Posterior cingulate gyrus (tissue), 11 donors: ENCODE measurements at places on chromosomes 3 and 15.

- DNase-seq = no peak
Measured at GRCh38 chr3:43077707-43078106, 28.2 kb downstream of the POMGNT2 start.

GRCh38 chr3:188156056-188156455, 2.1 kb downstream of the LPP start:
- no peak for DNase-seq

DNA sequence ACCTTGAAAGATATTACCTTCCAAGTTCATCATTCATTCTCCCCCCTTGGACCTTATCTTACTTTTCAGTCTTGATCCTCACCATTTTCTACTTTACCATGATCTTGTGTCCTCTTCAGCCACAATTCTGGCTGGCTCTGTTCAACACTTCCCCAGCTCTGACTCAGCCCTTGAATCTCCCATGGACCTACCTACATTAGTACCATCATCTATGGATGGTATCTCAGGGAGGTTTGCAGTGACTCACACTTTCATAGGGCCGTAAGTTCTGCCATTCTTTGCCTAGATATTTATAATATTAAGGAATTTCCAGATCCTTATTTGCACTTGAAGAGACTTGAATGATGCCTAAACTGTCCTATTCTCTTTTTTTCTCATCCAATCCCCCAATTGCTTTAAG, 213.7 kb upstream of the RORA start:
- DNase-seq = no peak

- no peak for DNase-seq
Measured at GRCh38 chr3:94544131-94544789, 481.4 kb downstream of the NSUN3 start.

DNA sequence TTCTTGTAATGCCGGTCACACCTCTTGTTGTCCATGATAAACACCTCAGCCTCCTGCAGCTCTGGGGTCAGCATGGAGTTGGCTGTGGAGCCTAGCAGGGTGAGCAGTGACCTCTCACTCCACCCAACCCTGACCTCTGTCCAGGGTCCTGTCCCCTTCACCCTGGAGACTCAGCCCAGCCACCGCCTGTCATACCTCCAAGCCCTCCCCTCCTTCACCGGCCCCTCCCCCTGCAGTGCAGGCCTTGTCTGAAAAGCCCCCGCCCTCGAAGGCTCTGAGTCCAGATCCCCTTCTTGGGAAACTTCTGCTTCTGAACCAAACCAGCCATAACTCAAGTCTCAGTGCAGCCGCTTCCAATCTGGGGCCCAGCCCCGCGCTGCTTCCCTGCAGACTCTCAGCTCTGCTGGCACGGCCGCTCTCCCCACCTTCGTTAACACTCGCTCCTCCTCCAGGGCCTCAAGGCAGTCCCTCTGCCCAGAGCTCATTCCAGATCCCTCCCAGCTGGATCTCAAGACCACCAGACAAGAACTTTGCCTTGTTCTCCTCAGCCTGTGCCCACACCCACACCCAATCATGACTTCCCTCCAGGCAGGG, 25.4 kb upstream of the PRSS50 start:
- no peak for DNase-seq

GRCh38 chr15:69014454-69014853, at the start of gene NOX5:
Gene NOX5 (plus strand): TSS chr15:69014695. CDS start chr15:69014736, 41 bp downstream.
- DNase-seq = no peak

GRCh38 chr3:73475175-73475574, 149.6 kb downstream of the PDZRN3 start:
- DNase-seq = no peak
